A549 treated with GW870086 at 1 μM for 4 hours (cell line): ENCODE measurements at places on chromosomes 12 and 14. TPM values are rescaled to one million over a fixed set of nuclear protein-coding genes. Genes with fewer than 3 reads are reported as not detected.

Gene DUSP6
- 7.6 to 15.7 TPM (median 14.1 TPM) in 5 replicates for total RNA-seq

Gene OASL
- total RNA-seq, result 2.7 to 4.7 TPM (median 4.1 TPM) in 5 replicates

Gene RPAP3
- 35.8 to 46.5 TPM (median 40.8 TPM) in 5 replicates for total RNA-seq

Gene B4GALNT3
- 0.54 to 1.1 TPM (median 0.59 TPM) in 5 replicates for total RNA-seq

Gene LAG3
- 0.94 to 2.1 TPM (median 1.5 TPM) in 5 replicates for total RNA-seq

Gene OR4E2
- not detected in 5 replicates for total RNA-seq

Gene BIN2
- total RNA-seq, result 0.14 to 0.18 TPM (median 0.17 TPM) in 3 of 5 replicates, not detected in the others

Gene GZMH
- total RNA-seq, result not detected in 5 replicates

Gene LRP1
- 14.4 to 18.2 TPM (median 16.0 TPM) in 5 replicates for total RNA-seq

Gene COCH
- 20.7 to 27.1 TPM (median 24.3 TPM) in 5 replicates for total RNA-seq
